A549 treated with dexamethasone at 1 μM for 4 hours (cell line): ENCODE measurements at places on chromosomes 2 and 18. TPM values are rescaled to one million over a fixed set of nuclear protein-coding genes. Genes with fewer than 3 reads are reported as not detected.

The DSC1 gene
- not detected in 5 replicates for total RNA-seq

The FOSL2 gene
- 67.6 to 104 TPM (median 93.6 TPM) in 5 replicates for total RNA-seq

The EMILIN1 gene
- 0.32 to 0.57 TPM (median 0.43 TPM) in 5 replicates for total RNA-seq

The SH3RF3 gene
- total RNA-seq = 0.53 to 0.91 TPM (median 0.75 TPM) in 5 replicates

The RGPD3 gene
- 0.14 to 0.25 TPM (median 0.16 TPM) in 5 replicates for total RNA-seq

The DNAJC10 gene
- total RNA-seq = 54.7 to 85.0 TPM (median 73.2 TPM) in 5 replicates

The LIMS3 gene
- total RNA-seq = not detected in 5 replicates

The IKZF2 gene
- 0.17 to 0.55 TPM (median 0.38 TPM) in 5 replicates for total RNA-seq

The ASB18 gene
- total RNA-seq = not detected in 5 replicates

The RABL2A gene
- total RNA-seq = 6.7 to 10.9 TPM (median 9.0 TPM) in 5 replicates

The G6PC2 gene
- total RNA-seq = not detected in 5 replicates

The DTNA gene
- total RNA-seq = 0.05 to 0.35 TPM (median 0.16 TPM) in 4 of 5 replicates, not detected in the other

The AGXT gene
- total RNA-seq = not detected in 5 replicates

The TUBA3E gene
- 4.4 to 6.3 TPM (median 5.5 TPM) in 5 replicates for total RNA-seq

The MYOM1 gene
- total RNA-seq = 0.07 to 0.30 TPM (median 0.25 TPM) in 5 replicates

The ALK gene
- 0.02 to 0.04 TPM in 2 of 5 replicates, not detected in the others for total RNA-seq

The IL18R1 gene
- 1.1 to 1.4 TPM (median 1.2 TPM) in 5 replicates for total RNA-seq

The HOXD9 gene
- total RNA-seq = 0.82 to 1.4 TPM (median 0.93 TPM) in 5 replicates

The POTEJ gene
- total RNA-seq = not detected in 5 replicates

The RAB6D gene
- 0.02 to 0.06 TPM (median 0.04 TPM) in 4 of 5 replicates, not detected in the other for total RNA-seq

The DCDC2C gene
- 0.26 to 0.67 TPM (median 0.28 TPM) in 5 replicates for total RNA-seq

The PLCD4 gene
- total RNA-seq = 0.14 to 0.46 TPM (median 0.28 TPM) in 5 replicates

The PLA2R1 gene
- 1.7 to 2.7 TPM (median 2.2 TPM) in 5 replicates for total RNA-seq

The GPAT2 gene
- 0.02 to 0.08 TPM in 2 of 5 replicates, not detected in the others for total RNA-seq

The RNF149 gene
- 33.0 to 46.9 TPM (median 44.1 TPM) in 5 replicates for total RNA-seq

The TSPYL6 gene
- 0.03 TPM in 1 of 5 replicates, not detected in the others for total RNA-seq

The DPP4 gene
- total RNA-seq = 0.98 to 1.4 TPM (median 1.2 TPM) in 5 replicates

The GREB1L gene
- total RNA-seq = 3.5 to 7.5 TPM (median 5.3 TPM) in 5 replicates

The ASAP2 gene
- 38.4 to 69.0 TPM (median 64.1 TPM) in 5 replicates for total RNA-seq

The PSD4 gene
- 11.2 to 15.2 TPM (median 14.4 TPM) in 5 replicates for total RNA-seq

The PSTPIP2 gene
- 0.17 to 0.33 TPM (median 0.25 TPM) in 5 replicates for total RNA-seq

The FRZB gene
- total RNA-seq = 0.03 to 0.11 TPM (median 0.09 TPM) in 5 replicates

The LBX2 gene
- total RNA-seq = 2.7 to 3.7 TPM (median 3.0 TPM) in 5 replicates

The DNER gene
- total RNA-seq = 9.1 to 14.0 TPM (median 10.9 TPM) in 5 replicates

The FAM124B gene
- total RNA-seq = 0.05 TPM in 1 of 5 replicates, not detected in the others

The FAM110C gene
- 0.15 to 0.49 TPM (median 0.34 TPM) in 5 replicates for total RNA-seq

The FHOD3 gene
- total RNA-seq = 2.5 to 3.3 TPM (median 2.6 TPM) in 5 replicates

The CDKL4 gene
- total RNA-seq = not detected in 5 replicates

The CNRIP1 gene
- total RNA-seq = 1.4 to 2.3 TPM (median 1.7 TPM) in 5 replicates

The KCNIP3 gene
- total RNA-seq = 1.5 to 2.3 TPM (median 1.8 TPM) in 5 replicates
